ENCODE measurements at places on chromosomes 12 and 14.

DNA sequence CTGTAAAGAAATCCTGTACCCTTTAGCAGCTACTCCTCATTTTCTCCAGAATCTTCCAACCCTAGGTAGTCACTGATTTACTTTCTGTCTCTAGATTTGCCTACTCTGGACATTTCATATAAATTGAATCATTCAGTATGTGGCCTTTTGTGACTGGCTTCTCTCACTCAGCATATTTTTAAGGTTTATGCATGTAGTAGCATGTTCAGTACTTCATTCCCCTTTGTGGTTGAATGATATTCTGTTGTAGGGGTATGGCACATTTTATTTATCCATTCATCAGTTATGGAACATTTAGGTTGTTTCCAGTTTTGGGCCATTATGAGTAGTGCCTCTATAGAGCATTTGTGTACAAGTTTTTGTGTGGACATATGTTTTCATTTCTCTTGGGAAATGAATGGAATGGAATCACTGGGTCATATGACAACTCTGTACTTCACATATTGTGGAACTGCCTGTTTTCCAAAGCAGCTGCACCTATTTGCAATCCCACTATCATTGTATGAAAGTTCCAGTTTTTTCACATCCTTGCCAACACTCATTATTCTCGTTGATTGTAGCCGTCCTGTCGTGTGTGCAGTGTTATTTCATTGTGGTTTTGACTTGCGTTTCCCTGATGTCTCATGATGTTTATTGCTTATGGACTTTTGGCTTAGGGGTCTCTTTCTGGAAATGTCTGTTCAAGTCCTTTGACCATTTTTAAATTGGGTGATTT lies 57.2 kb downstream of the ATF7IP start:
- DNase-seq: no peak

GRCh38 chr12:54047160-54047963 lies 6.3 kb upstream of the HOXC4 start:
- DNase-seq: no peak

DNA sequence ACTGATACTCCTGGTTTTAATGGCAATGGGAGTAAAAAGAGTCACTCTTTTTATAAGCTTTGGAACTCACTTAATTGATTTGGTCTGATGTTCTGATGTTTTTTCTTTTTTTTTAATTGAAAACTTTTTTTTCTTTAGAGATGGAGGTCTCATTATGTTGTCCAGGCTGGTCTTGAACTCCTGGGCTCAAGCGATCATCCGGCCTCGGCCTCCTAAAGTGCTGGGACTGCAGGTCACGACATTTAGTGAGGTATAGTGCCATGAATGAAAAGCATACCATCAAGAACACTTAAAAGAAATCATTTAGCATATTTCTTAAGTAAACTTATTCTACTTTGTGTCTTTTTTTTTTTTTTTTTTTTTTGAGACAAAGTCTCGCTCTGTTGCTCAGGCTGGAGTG lies 12.7 kb upstream of the EID3 start:
- no peak for DNase-seq

DNA sequence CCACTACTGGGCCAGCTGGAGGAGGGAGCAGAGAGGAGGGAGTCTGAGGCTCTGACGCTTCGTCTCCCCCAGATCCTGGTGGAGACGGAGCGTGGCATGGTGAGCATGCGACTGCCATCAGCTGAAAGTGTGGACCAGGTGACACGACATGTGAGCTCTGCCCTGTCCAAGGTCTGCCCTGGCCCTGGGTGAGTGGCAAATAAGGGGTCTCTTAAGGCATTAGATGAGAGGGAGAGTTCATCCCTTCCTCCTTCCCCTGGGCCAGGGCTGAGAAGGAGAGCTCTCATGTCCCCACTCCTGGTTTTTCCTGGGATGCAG lies 2.5 kb downstream of the CARMIL3 start:
- DNase-seq: no peak

DNA sequence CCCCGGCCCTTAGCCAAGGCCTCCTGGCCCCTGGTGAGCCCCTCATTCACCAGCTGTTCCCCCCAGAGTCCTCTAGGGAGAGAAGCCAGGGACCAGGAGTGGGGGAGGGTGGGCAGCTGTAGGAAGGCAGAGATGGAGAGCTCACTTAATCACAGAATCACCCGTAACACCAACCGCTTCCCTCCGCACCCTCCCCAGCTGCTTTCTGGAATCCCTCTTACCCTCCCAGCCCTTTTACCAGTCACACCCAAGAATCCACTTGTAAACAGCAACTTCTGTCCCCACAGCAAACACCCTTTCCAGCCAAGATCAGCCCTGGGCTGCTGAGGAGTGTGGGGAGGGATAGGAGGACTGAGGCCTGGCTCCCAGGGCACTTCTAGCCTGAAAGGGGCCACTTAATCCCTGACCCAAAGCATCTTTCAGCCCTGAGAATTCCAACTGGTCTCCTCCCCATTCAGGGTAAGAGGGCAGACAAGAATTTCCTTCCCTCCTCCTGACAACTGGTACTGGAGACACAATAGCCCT lies 18.8 kb downstream of the NCKAP5L start:
- DNase-seq: peak; percentile 24

GRCh38 chr12:95014554-95014953 lies 11.1 kb upstream of the NDUFA12 start:
- no peak for DNase-seq

DNA sequence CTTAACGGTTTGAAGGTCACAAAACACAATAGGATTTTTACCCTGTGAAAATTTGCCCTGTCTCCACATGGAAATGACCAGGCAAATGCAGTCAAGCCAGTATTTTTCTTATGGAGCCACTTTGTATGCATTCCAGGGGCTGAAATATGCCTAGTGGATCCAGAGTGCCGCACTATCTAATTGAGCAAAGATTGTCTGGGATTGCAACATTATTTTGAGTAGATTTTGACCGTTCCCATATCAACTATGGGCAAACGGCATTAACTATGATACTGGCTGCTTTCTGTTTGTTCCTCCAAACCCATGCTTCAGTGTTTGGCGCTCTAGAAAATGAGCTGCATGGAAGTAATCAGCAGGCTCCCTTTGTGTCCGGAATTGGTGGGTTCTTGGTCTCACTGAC lies 223.0 kb downstream of the BTG1 start:
- DNase-seq: no peak

GRCh38 chr14:79836577-79836976 lies 374.7 kb downstream of the DIO2 start:
- DNase-seq: no peak

DNA sequence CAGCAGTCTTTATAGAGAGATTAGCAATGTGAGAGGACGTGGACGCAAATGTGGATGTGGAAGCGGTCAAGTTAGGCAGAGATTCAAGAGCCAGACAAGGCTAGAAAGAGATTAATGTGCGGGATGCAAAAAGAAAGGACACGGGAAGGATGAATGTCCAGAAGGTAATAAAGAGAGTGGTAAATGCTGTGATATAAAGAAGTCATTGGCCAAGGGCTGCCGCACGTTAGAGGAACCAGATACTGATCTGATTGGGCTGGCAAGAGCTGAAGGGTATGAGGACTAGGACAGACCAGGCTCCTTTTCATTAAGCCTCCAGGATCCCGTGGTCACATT lies 59.5 kb downstream of the DHRS2 start:
- DNase-seq: no peak

Measured in GM13976 (cell line).